ENCODE measurements at places on chromosomes 7 and 10.

DNA sequence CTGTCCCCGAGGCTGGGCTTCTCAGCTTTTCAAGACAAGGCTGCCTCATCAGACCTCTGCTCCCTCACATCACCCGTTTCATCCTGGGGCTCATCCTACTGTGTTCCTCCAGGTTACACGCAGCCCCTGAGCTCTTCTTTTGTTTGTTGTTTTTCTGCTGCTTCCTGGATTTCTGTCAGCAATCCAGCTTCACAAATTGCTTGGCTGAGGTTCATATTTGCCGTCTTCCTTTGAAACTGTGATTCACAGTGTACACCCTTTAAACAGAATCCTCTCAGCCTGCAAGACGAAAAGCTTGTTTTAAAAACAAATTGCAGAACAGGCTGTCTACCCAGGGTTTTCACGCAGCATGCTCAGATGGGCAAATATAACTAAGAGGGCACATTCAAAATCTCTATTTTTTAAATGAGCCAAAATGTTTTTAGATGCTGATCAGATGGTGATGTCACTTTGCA lies 39.1 kb upstream of the PARD3 start:
- no peak for DNase-seq

DNA sequence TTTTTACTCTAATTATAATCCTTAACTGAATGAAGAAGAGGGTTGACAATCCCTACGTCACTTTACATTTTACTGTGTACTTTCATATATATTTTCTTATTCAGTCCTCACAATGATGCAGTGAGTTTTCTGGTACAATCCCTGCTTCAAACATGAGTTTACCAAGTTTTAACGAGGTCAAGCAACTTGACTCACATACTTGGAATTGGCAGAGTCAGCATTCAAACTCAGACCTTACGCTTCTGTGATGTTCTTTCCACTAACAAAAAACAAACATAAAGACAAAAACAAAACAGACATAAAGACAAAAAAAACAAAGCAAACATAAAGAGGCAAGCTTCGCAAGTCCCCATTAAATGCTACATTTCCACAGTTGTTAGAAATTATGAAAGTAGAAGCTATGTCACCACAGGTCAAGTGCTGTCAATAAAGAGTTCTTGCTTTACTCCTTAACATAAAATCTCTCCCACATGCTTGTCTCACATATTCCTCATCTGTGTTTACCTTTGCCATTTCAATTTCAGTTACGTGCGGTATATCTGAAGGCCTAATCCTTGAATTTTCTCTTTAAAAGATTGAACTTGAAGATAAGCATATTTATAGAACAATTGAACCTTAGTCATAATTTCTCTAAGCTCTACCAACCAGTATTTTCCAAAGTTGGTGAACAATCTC lies 217.3 kb downstream of the CELF2 start:
- DNase-seq = no peak

DNA sequence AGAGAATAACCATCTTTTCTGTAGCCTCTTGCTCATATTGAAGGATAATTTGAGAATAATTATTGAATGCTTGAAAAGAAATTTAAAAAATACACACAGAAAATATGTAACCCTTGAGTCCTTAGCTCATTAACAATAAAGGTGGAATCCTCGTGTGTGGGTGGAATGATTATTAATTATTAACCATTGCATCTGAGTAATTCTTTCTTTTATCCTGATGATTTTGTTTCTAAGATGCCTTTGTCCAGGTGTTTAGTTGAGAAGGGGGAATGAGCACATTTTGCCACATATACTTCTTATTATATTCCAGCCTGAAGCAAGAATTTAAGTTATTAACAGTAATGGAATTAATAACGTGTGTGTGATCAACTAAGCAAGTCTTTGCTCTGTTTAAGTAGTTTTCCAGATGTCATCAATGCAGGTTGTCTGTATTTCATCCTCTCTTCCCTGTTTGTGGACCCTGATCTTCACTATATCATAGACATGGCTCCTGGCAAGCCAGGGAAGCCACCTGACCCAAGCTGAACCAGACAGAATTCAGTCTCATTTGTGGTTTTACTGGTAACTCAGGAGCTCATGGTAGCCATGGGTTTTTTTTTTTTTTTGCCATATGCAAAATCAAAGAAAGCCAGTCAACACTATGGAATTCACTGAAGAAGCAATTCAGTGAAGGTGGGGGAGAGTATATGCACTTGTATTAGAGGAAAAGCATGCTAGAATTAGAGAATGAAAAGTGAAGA lies 144.3 kb downstream of the KIF20B start:
- DNase-seq = no peak

DNA sequence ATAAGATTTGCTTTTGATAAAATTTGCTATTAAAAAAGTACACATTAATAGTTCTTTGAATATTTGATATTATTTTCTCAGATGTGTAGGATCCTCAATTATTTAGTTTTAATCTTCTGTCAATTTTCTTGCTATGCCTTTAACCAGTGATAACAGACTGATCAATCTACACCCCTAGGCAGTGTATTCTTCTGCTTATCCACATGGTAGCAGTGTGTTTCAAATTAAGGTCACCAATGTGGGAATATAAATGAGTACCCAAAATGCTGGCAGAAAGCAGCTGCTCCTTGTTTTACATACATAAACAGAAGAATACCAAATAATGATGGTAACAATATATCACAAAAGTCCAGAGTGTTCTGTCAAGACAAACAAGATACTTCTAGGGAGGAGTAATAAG lies 87.0 kb downstream of the SKAP2 start:
- DNase-seq = no peak

DNA sequence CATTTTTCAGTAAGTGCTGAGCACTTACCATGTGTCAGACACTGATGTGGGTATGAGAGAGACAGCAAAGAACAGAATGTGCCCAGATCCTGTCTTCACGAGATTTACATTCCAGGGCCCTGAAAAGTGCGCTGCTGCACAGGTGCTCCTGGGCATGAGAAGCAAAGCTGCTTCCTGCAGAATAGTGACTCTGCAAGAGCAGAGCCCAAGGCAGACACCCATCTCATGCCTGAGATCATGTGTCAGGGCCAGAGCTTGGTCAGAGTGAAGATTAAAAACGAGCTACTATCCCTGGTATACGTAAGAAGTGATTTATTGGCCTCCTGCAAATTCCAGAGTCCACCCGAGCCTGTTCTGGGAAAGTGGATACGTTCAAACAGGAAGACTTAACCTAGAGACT lies 824.4 kb downstream of the GRID1 start:
- no peak for DNase-seq

- no peak for DNase-seq
These were observed 68.5 kb downstream of the SLC25A13 start for GRCh38 chr7:96253441-96253840.

GRCh38 chr10:21572578-21572977 lies 38.5 kb downstream of the MLLT10 start:
- DNase-seq = no peak

DNA sequence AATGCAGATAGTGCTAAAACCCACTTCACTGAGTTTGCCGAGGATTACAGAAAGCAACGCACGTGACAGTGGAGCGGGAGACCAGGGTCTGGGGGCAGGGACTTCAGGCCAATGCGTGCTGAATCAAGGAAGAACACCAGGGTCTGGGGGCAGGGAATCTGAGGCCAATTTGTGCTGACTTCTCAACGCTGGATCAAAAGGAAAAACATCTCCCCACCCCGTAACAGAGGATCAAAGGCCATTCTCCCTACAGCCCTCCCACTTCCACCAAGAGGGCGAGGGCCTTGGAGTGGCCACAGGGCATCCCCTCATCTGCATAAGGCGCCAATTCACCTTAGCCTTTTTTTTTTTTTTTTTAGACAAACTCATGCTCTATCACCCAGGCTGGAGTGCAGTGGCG lies 22.3 kb upstream of the BNIP3 start:
- no peak for DNase-seq

GRCh38 chr10:93379731-93380575 lies 102.2 kb downstream of the MYOF start:
- DNase-seq = peak; percentile 26

DNA sequence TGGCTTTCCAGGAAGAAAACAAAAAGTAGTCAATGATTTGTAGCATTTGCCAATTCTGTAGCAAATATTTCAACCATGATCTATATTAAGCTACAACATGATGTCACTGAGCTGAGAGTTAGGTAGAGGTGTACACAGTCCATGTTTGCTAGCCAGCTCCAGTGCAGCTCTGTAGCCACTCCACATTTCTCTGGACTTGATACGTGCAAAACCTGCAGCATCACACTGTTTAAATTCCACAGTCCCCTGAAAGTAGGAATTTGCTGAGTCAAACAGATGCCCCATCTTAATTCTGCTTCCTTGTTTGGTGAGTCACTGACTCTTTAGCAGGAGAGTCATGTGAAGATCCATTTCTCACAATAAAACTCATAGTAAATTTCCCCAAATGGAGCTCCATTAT lies 89.8 kb upstream of the LRRTM3 start:
- DNase-seq = peak; percentile 81

GRCh38 chr10:78508955-78509748 lies 475.5 kb downstream of the RPS24 start:
- no peak for DNase-seq

DNA sequence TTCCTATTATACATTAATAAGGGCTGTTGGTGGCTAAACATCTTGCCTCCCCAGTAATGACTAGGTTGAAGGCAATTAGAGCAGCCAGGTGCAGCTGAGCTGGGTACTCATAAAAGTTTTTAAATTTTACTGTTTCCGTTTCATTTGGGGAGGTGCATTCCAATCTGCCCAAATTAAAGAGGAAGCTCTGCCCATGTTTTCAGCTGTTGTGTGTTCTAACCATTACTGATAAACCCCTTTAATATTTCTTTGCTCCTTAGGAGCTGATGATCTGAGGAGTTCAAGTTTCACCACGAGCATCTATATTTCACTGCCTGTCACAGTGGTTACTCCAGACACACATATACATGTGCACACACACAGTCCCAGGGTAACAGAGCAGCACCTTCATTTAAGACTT lies 94.4 kb downstream of the JAZF1 start:
- no peak for DNase-seq

DNA sequence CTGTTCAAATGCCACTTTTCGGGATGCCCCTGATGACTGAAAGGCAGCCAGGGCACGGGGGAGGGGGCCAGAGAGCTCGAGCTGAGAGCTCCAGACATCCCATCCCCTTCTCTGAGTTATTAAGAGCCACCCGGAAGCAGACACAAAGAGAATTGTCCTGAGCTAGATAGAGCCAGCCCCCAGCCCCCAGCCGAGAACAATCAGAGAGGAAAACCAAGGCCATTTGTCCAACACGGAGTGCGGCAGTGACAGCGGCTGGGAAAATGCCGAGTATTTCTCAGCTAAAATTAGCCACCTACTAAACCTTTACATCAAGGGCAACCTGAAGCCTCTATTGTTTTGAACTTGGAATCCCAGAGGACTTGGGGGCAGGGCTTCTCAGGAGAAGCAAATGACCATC lies 51.0 kb downstream of the UNC5B start:
- no peak for DNase-seq

- DNase-seq = no peak
These were observed 107.4 kb downstream of the EEPD1 start for GRCh38 chr7:36260481-36260880.

GRCh38 chr10:36489611-36490228 lies 635.7 kb upstream of the ANKRD30A start:
- no peak for DNase-seq

GRCh38 chr7:121447243-121447910 lies 51.3 kb upstream of the FAM3C start:
- DNase-seq = no peak

- no peak for DNase-seq
These were observed 1.1 kb downstream of the NANOS1 start for GRCh38 chr10:119030421-119031250.

GRCh38 chr7:18536486-18536885 lies 40.9 kb downstream of the HDAC9 start:
- no peak for DNase-seq
